Right lung (tissue), 10 donors: ENCODE measurements at places on chromosomes 6 and 20. TPM values are rescaled to one million over a fixed set of nuclear protein-coding genes. Genes with fewer than 3 reads are reported as not detected.
A peak's percentile ranks its signal among the peaks of the same experiment; 100 is the strongest.

The XKR7 gene
- polyA plus RNA-seq: 0.20 TPM

The ESR1 gene
- polyA plus RNA-seq: 1.4 TPM

The PXDC1 gene
- 14.1 TPM for polyA plus RNA-seq

The KIAA1755 gene
- 5.8 TPM for polyA plus RNA-seq

The LY86 gene
- polyA plus RNA-seq: 3.0 TPM

DNA sequence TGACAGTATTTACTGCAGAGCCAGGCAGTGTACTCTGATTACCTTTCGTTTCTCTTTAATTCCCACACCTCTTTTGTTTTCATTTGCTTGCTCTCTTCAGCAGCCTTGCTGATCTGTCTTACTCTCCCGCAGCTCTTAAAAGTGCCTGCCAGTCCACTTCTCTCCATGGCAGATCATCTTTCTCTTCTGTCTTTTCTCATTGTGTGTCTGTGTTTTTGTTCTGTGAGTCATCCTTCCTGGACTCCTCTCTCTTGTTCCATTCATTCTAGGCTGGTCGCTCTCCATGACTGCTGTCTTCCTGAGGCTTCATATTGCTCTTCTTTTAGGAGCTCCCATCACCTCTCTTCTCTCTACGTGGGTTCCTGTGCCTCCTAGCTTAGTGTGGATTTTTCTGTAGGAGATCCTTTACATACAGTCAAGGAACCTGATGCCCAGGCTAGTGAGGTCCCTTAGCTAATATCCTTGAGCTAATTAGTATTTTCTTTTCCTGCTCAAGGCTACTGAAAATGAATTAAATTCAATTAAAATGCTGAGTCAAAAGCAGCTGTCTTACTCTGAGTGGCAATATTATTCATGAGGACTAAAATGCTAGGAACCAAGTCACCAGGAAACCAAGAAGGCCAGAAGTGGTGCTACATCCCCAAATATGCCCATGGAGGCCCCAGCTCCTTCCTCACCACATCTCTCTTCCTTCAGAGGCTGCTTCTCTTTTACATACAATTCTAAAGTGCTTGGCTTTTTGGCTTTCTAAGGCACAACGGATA lies 86.1 kb downstream of the SLX4IP start:
- no peak for DNase-seq

DNA sequence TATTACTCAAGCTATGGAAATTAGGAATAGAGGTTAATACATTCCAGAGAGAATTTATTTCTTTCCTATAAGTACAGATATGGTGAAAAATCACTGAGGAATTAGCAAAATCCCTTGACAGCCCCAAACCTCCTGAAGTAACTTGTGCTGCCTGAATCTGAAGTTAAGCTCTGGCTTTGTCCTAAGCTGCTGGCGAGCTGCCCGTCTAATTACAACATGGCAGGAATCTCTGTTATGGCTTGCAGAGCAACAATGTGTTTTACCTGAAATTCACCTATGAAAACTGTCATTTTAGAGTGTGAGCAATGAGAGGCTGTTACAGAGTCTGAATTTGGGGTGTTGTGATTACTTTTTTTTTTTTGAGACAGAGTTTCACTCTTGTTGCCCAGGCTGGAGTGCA lies 22.5 kb upstream of the IYD start:
- no peak for DNase-seq

DNA sequence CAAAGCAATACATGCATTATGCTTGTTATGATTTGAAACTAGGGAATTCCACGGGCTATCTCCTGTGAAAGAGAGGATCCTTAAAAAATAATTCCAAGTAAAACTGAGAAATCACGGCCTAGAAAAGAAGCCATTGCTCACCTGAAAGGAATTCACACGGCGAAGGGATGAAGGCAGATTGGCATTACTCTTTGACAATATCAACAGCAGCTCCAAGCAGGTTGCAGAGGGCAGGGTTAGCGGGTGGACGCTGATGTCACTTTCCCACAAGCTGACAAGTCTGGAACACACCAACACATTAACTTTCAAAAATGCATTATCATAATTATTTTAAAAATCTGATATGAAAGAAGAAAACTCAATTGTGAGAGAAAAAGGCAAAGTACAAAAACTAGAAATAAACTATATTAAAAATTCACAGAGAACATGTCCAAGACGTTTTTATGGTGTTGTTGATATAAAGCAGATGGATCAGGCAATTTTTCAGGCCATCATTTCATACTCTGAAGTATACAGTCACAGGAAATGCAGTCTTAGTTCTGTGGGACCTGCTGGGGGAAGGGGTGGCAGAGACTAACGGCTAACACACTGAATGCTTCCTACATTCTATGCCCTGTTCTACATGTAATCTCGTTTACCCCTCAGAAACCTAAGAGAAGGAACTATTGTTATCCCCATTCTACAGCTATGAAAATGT lies 108.3 kb downstream of the UBE3D start:
- peak; percentile 38 for DNase-seq
